Renal cortical epithelial cell (primary cell): ENCODE measurements at places on chromosomes 13 and 19.

DNA sequence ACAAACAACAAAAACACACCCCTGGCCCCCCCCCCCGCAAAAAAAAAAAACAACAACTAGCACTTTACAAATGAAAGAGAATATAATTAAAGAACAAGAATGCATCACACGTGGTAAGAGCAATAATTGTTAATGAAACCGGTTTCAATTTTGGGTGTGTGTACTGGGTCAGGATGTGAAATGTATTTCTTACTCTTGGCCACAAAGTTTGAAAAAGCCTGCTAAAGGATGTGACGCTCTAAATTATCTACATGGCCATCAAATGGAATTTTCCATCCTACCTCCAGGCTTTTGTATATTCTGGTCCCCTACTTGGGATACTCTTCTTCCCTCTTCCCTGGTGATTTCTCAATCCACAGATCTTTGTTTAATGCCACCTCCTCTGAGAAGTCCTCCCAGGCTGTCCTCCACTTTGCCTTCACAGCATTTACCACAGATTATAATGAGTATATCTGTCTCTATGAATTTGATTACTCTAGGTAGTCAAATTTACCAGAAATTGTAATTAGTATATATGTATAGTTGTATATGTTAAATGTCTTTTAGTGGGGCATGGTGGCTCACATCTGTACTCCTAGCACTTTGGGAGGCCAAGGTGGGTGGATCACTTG lies 2.1 kb downstream of the SARS2 start:
- no peak for DNase-seq

GRCh38 chr13:103039183-103039582 lies 27.0 kb downstream of the SLC10A2 start:
- DNase-seq, result no peak

- DNase-seq, result no peak
Measured at GRCh38 chr19:10292789-10293636, 3.3 kb downstream of the ICAM5 start.

DNA sequence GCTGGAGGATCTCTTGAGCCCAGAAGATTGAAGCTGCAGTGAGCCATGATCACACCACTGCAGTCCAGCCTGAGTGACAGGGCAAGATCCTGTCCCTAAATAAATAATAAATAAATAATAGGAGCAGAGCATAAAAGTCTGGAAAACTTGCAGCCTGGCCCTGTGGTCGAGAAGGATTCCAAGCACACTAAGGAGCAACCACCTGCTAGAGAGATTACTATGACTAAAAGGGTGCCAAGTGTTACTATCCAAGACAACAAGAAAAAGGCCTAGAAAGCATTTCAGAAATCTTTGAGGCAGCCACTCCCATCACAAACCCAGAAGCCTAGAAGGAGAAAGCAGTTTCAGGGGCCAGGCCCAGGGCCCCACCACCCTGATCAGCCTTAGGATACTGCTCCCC lies 46.1 kb downstream of the LHFPL6 start:
- no peak for DNase-seq
